GM04503 (cell line): ENCODE measurements at places on chromosomes 4 and X.

- no peak for DNase-seq
Observed at GRCh38 chr4:40314951-40315350, 20.2 kb upstream of the CHRNA9 start.

GRCh38 chr4:94595880-94596483 is 144.2 kb downstream of the PDLIM5 start:
- no peak for DNase-seq

DNA sequence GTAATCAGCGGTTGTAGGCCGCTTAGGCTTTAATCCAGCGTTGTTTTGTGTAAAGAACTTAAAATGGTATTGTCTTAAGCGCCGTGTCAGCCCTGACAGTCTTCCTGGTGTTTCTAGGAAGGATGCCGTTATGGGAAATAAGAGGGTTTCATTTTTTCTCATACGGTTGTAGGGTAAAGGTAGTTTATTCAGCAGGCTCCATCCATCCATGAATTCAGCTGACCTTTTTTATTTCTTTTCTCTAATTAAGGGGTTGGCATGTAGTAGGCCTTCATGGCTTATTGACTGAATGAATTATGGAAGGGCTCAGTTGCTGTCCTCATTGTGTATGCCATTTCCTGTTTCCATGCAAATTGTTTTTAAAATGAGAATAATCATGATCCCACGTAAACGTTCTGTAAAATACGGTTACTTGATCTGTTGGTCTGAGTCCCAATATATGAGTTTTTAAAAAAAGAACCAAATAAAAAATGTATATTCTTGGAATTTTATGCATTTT is 693 bp downstream of the OCIAD1 start:
- DNase-seq: peak; percentile 3

DNA sequence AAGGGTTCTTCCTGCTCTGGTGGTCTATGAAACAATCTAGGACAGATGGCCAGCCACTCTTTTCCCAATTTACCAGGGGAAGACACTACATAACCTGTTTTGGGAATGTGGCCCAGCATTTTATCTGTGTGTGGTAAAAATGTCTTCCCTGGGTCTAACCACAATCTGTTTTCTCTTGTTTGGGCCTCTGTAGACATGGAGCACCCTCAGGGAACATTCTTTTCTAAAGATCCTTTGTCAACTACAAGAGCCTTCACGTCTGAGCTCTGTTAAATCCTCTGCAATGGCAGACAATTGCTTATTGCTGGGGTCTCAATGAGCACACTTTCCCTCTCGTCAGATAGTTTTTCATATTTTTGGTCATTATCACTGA is 35.5 kb downstream of the PLAC1 start:
- no peak for DNase-seq

GRCh38 chrX:119895843-119896326 is at the start of gene AKAP14:
AKAP14 (plus strand) TSS chrX:119895893; CDS start chrX:119903224, 7,331 bp downstream.
- no peak for DNase-seq
